ENCODE measurements at places on chromosomes 3 and 15.

DNA sequence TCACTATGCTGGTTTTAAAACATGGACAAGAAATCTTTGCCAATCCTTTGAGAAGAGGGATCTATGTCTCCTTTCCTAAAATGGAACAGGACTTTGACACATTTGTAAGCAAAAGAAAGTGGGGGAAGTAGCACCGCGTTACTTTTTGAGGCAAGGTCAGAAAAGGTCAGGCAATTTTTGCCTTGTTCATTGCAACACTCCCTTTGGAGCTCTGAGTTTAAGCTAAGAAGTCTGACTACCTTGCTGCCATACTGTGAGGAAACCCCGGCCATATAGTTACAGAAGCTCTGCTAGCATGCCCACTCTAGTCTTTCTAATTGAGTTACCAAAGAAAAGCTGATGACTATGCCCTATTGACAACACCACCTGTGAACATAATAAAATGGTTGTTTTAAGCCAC lies 1.4 kb downstream of the FAM227B start:
- no peak for DNase-seq

GRCh38 chr3:50147447-50147846 lies 7.7 kb upstream of the SEMA3F start:
- no peak for DNase-seq

DNA sequence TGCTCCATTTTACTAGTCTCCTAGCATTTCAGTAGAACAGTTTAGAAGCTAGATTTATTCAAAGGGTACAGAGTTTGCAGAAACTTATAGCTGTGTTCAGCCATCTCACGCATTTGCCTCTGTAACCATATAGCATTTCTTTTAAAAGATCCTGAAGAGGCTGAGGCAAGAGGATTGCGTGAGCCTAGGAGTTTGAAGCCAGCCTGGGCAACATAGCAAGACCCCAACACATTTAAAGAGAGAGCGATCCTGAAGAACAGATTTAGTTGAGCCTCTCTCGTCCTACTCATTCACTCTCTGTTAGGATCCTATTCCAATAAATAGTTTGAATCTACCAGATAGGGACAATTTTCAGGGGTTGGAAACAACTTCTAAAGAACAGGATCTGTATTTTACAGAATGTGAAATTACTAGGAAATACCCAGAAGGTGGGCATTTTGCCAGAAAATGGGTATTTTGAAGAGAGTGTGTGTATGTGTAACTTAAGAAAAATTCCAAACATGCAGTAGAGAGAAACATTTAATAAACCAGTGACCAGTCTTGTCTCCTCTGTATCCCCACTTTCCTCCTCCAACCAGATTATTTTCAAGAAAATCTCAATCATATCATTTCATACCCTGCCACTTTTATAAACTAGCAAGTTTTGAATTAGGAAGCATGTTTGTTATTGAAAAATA lies 4.5 kb downstream of the EIF3J start:
- DNase-seq: no peak

DNA sequence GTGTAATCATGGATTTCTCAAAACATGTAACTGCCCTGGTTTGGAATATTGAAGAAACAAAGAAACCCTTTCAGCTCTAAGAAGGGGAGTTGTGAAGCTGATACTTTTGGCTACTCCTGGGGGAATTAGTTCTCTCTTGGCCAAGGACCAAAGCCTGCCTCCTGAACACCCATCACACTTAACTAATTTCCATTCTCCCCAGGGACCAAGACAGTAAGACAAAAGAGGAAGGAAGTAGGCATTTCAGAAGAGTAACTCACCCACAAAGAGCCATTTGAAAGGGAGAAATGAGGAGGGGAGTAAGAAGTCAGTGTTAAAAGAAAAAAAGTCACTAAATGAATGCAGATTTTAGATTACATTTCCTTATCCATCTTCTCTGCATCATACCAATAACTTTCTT lies 328.0 kb upstream of the SOX2 start:
- no peak for DNase-seq

GRCh38 chr15:95494971-95495541 lies 835.4 kb upstream of the NR2F2 start:
- DNase-seq: no peak

- no peak for DNase-seq
Observed at GRCh38 chr3:100252001-100252400, 8.8 kb upstream of the TBC1D23 start.

GRCh38 chr3:133896002-133896761 lies 500 bp upstream of the RAB6B start:
- DNase-seq: no peak

GRCh38 chr3:185663929-185664328 lies 77.8 kb downstream of the SENP2 start:
- DNase-seq: no peak

GRCh38 chr15:34679291-34679690 lies 75.5 kb downstream of the GJD2 start:
- DNase-seq: no peak

GRCh38 chr3:16370872-16371740 lies 106.1 kb downstream of the OXNAD1 start:
- DNase-seq: no peak

DNA sequence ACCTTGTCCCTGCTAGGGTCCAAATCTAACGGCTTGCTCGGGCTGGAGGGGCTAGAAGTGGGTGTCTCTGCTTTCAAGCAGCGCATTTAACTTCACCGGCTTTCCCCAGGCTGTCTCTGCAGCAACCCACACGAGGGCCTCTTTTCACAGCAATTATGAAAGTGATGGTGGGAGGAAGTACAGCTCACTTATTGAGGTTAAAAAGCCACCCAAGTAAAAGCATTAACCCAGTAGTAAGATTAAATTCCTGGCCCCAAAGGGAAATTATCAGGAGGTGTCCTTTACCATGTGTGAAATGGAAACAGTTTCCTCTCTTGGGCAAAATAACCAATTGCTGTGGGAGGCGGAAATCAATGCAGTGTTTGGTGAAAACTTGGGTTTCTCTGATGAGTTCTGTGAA lies 41.1 kb downstream of the NGRN start:
- no peak for DNase-seq

GRCh38 chr3:120200493-120201235 lies 84.4 kb downstream of the GPR156 start:
- no peak for DNase-seq

DNA sequence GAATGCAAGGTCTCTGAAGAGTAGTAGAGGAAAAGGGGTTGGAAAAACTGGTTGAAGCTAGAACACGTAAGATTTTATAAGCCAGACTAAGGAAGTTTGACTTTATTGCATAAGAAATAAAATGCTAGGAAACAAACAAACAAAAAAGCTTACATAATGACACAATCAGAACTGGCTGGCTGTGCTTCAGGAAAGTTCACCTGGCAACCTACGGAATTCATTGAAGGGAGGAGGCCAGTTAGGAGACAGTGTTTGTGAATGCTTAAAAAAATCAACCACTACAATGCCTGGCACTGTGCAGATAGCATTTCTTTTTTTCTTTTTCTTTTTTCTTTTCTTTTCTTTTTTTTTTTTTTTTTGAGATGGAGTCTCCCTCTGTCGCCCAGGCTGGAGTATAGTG lies 1.9 kb upstream of the ICE2 start:
- no peak for DNase-seq

- DNase-seq: no peak
Observed at GRCh38 chr3:10693457-10693856, 122.6 kb upstream of the SLC6A11 start.

DNA sequence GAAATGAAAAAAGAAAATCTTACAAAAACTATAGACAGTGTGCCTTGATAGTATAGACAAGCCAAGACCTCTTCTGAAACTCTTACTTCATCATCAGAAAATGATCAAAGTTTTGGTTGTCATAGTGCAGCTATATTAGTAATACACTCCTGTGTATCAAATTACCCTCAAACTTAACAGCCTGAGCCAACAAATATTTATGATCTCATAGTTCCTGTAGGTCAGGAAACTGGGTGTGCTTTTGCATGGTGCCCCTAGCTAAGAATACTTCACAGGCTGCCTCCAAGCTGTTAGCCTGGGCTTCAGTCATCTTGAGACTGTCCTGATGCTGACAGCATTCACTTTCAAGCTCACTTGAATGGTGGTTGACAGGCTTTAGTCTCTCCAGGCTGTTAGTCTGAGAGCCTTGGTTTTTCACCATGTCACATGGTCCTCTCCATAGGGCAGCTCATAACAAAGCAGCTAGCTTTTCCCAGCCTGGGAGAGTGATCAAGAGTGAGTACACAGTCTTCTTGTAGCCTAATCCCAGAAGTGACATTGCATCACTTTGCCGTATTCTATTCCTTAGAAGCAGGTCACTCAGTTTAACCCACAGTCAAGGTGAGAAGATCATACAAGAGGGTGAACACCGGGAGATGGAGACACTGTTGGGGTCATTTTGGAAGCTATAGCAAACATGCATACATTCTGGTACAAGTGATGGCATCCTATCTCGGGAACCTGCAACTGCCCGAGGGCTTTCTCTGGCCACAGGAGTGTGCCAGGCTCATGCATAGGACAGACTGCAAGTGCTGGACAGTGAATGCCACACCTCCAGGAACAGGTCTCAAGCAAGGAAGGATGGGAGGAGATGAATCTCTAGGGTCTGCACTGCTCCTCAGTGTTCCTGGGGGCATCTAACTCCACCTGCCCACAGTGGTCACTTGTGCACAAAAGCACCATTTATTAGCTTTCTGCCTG lies 173.4 kb upstream of the CADPS start:
- DNase-seq: no peak

DNA sequence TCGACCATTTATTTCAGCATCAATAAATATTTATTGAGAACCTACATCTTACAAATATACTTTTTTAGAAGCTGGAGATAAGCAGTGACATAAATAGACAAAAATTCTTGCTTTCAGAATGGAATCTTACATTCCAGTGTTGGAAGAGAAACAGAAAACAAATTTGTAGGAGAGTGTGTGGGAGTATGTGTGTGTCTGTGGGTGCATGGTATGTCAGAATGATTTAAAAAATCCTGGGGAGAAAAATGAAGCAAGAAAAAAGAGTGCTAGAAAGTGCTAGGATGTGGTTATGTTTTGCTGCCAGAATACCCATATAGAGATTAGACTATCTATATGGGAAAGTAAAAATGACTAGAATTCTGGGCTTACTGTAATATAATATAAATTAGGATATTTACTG lies 561.7 kb upstream of the SGO1 start:
- no peak for DNase-seq

GRCh38 chr15:32657198-32657883 lies 15.8 kb downstream of the SCG5 start:
- DNase-seq: no peak

- DNase-seq: no peak
Observed at GRCh38 chr3:14148041-14148985, 23.5 kb downstream of the TMEM43 start.

Data from DND-41 (cell line).